ENCODE measurements at places on chromosomes 6 and 20.

GRCh38 chr6:135990439-135990838 is 138.9 kb downstream of the PDE7B start:
- no peak for DNase-seq

DNA sequence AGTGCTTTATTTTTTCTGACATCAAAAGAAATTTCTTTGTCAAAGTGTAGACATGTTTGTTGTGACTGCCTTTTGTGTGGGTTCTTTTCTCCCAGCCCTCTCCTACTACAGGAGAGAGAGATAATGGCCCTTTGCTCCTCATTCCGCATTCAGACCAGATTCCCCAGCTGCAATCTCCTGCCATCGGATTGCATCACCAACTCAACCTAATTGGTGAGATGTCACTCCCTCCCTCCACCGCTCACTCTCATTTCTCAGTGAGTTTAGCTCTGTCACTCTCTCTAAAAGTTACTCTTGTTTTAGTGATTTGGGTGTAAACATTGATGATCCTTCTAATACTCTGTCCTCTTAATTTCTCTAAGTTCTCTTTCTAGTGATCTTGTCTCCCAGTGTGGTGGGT is 22.7 kb downstream of the UTRN start:
- DNase-seq: no peak

DNA sequence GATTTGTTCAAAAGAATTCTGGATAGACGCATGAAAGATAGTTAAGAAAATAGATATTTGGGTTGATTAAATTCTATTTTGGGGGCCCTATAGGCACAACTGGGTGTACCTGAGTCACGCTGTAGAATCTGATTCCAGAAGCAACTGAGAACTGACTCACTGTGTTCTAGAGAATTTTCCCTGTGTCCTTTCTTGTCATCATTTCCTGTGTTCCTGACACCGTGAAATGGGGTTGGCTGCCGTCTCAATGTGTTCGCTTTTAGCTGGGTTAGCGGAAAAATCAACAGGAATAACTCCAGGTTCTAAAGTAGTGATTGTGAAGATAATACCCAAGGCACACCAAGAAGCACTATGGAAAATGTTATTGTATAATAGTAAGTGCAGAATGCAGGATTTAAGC is 5.0 kb downstream of the GCNT2 start:
- no peak for DNase-seq

DNA sequence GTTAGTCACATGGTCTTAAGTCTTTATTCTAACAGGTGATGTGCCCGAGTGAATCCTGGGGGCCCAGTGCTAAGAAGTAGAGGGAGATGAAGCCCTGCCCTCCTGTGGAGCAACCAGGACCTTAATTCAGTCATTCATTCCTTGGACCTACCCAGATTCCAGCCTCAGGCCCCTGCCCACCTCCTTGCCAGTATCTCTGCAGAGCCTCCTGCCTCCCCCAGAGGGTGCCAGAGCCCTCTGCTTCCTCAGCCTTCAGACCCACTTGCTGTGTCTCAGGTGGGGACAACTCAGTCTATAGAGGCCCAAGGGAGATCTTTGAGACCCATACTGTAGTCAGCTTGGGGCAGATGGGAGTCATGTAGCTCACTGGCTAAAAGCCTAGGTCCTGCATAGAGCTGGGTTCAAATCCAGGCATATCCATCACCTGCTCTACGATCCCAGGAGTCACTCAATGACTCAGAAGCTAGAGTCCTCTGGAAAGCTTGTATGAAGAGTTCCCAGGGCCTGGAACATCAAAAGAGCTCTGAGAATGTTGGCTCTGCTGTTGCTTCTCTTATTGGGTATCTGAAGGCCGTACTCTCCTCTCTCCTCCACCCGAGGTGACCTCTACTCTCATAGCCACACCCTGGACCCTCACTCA is 3.9 kb upstream of the SIGLEC1 start:
- DNase-seq: no peak

- DNase-seq: no peak
These were observed 8.5 kb downstream of the ZBP1 start for GRCh38 chr20:57611586-57612311.

GRCh38 chr6:27836141-27836782 is 75.9 kb downstream of the OR2B2 start:
- DNase-seq: no peak

Data from urinary bladder (tissue), 4 donors.